T-cell (primary cell): ENCODE measurements at places on chromosomes 6 and 20. TPM values are rescaled to one million over a fixed set of nuclear protein-coding genes. Genes with fewer than 3 reads are reported as not detected.

The SLC26A8 gene
- total RNA-seq = not detected

The SPEF1 gene
- 0.16 TPM for total RNA-seq

The SMOC2 gene
- total RNA-seq = not detected

The MATN4 gene
- total RNA-seq = not detected

The BPIFB2 gene
- total RNA-seq = 0.22 TPM

The PAQR8 gene
- total RNA-seq = 35.2 TPM

The TMEM74B gene
- 0.13 TPM for total RNA-seq

The RBBP8NL gene
- not detected for total RNA-seq

The PGK2 gene
- not detected for total RNA-seq

The LHFPL5 gene
- total RNA-seq = not detected

The GATA5 gene
- not detected for total RNA-seq

The CTAGE9 gene
- not detected for total RNA-seq

The RAET1L gene
- not detected for total RNA-seq

The AHI1 gene
- total RNA-seq = 15.8 TPM

The SLC35D3 gene
- total RNA-seq = not detected

The PPP1R14C gene
- total RNA-seq = not detected

The RIPOR2 gene
- 480 TPM for total RNA-seq

The SRMS gene
- not detected for total RNA-seq

The HBS1L gene
- total RNA-seq = 80.9 TPM

The CST4 gene
- total RNA-seq = not detected

The GTF2H4 gene
- total RNA-seq = 33.3 TPM

The FAM209B gene
- total RNA-seq = 3.2 TPM

The COL21A1 gene
- total RNA-seq = not detected

The PTPN1 gene
- 67.9 TPM for total RNA-seq

The TGM3 gene
- not detected for total RNA-seq

The TCF21 gene
- total RNA-seq = 0.12 TPM

The PAK5 gene
- total RNA-seq = not detected

The VWA7 gene
- 1.6 TPM for total RNA-seq

The NKX2-2 gene
- not detected for total RNA-seq

The SFT2D1 gene
- total RNA-seq = 13.8 TPM

The HLA-DRB1 gene
- total RNA-seq = 35.3 TPM

The FERMT1 gene
- 0.22 TPM for total RNA-seq

The FARS2 gene
- total RNA-seq = 20.3 TPM

The TFAP2A gene
- total RNA-seq = 0.69 TPM

The DSP gene
- 0.12 TPM for total RNA-seq

The MMP24 gene
- 0.49 TPM for total RNA-seq

The VARS2 gene
- 45.4 TPM for total RNA-seq

The CDSN gene
- not detected for total RNA-seq

The LY6G6D gene
- not detected for total RNA-seq

The HEY2 gene
- not detected for total RNA-seq

The DEFB129 gene
- not detected for total RNA-seq

The IL17F gene
- total RNA-seq = not detected

The APOBEC2 gene
- not detected for total RNA-seq

The RSPO3 gene
- not detected for total RNA-seq

The COL20A1 gene
- total RNA-seq = 0.23 TPM

The SLC22A2 gene
- not detected for total RNA-seq

The OR2B2 gene
- total RNA-seq = not detected

The OR2H1 gene
- not detected for total RNA-seq

The MUCL3 gene
- total RNA-seq = not detected

The C20orf204 gene
- total RNA-seq = 6.3 TPM

The IFNGR1 gene
- 42.4 TPM for total RNA-seq

The ABHD12 gene
- 27.7 TPM for total RNA-seq
